ENCODE measurements at places on chromosomes 1 and 21.

- DNase-seq, result no peak
These were observed 2.5 kb downstream of the FMN2 start for GRCh38 chr1:240094041-240094722.

- DNase-seq, result no peak
These were observed 618.9 kb downstream of the NPHP4 start for GRCh38 chr1:5373281-5373680.

- no peak for DNase-seq
These were observed 41.7 kb upstream of the ZNF326 start for GRCh38 chr1:89953131-89953626.

DNA sequence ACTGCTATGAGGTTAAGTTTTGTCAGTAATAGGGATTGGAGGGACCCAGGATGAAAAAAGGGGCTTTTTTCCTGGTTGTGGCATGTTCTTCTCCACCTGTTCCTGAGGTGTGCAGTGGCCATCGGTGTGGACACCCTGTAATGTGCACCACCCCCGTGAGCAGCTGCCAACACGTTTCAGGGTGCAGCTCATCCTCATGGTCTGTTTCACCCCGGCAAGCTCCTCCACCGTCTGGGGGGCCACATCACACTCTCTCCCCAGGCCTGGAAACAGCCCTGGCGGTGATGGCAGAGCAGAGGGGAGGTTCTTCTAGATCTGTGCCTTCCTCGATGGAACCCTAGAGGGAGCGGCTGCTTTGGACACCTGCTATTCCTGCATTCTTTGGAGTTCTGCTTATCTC is 435.4 kb downstream of the MATN1 start:
- no peak for DNase-seq

- no peak for DNase-seq
These were observed 40.1 kb downstream of the CHAF1B start for GRCh38 chr21:36425286-36425685.

DNA sequence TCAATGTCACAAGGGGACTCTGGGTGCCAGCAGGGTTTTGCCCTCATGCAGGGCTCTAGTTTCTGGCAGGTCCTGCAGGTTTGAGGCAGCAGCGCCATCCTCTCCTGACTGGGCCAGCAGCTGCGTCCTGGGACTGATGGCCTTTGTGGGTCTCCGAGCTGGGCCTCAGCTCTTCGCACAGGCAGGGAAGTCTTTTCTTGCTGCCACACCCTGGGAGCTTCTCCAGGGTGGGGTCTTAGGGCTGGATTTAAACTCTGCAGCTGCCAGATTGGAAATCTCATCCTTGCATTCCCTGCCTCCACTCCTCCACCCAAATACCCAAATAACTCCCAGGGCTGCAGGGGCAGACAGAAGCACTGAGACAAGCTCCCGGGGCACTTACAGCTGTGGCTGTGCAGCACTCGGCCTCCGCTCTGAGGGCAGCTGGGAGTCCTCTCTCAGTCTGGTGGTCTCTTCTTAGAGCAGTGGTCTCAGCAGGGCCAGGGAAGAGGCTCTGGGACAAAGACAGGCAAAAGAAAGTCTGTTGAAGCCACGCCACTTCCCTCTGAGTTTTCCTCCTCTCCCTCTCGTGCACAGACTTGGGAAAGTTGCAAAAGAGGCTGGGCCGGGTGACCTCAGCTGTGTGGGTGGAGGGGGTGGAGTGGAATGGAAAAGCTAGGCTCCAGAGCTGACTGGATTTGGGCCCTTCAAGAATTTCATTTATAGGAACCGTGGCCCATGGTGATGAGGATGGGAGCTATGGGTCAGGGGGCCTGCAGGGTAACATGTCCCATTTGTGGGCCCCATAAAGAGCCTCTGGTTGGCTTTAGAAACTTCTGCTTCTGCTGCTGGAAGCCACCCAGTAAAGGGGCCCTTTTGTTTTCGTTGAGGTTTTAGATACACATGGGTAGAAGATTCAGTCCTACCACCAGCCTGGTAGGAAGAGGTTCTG is at the start of gene RAB7B:
Gene RAB7B, minus strand, starts transcription at position 525 of the 931 bp plus-strand sequence. CDS start 9,260 bp downstream, outside the sequence.
- no peak for DNase-seq

DNA sequence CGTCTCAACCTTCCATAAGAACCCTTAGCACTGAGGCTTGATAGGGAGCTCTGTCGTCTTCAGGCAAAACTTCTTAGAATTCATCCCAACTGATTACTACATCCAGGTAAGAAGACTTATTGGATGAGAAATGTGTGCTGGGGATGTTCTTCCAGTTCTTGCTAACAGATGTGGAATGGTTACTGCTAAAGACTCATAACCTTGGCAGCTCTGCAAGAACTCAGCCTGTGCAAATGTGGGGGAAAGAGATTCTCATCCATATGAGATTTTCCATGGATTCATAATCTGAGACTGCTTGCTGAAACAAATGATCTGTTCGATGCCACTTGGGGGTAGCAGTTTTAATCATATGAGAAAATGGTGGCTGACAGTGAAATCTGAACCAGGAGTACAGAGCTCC is 48.2 kb downstream of the NTPCR start:
- no peak for DNase-seq

DNA sequence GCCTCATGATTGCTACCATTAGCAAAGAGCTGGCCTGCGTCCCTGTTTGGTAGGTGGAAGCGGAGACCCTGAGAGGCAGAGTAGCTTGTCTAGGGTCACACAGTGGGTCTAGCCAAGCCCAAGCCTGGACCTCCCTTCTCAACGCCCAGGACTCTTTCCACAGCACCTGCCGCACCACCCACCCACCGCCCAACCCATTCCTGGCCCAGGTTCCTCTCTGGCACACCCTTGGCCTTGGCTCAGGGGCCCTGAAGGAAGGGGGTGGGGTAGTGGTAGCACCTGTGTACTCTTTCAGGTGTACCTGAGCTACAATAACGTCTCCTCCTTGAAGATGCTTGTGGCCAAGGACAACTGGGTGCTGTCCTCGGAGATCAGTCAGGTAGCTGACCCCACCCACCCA is 19.3 kb downstream of the FAM151A start:
- no peak for DNase-seq

GRCh38 chr1:153192697-153193096 is 10.5 kb upstream of the LELP1 start:
- no peak for DNase-seq

GRCh38 chr1:178258536-178258935 is 164.6 kb downstream of the RASAL2 start:
- no peak for DNase-seq

- no peak for DNase-seq
These were observed 362.3 kb downstream of the HLX start for GRCh38 chr1:221241592-221241991.

GRCh38 chr1:200888349-200888838 is 6.3 kb upstream of the INAVA start:
- peak; percentile 51 for DNase-seq

GRCh38 chr1:67144696-67145095 is 9.9 kb upstream of the C1orf141 start:
- DNase-seq, result no peak

DNA sequence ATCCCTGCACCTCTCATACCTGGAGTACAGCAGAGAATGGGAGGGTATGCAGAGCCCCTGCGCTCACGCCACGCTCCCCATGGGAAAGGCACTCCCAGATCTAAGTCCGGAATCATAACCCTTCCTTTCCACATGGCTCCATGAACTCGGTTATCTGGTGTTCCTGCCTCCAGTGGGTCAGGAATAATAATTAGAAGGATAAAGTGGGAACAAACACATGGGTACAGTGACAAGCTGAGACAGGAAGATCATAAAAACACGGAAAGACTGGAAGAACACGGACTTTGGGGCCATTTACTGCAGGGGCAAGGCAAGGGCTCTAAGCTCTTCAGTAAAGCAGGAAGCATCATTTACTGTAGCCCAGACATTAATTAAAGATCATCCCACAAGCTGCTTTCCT is 48.6 kb downstream of the FOXO6 start:
- DNase-seq, result no peak

- DNase-seq, result no peak
These were observed 11.5 kb downstream of the BCAR3 start for GRCh38 chr1:93670141-93670540.

GRCh38 chr1:239835946-239836440 is 255.7 kb upstream of the FMN2 start:
- DNase-seq, result no peak

- DNase-seq, result no peak
These were observed 24.6 kb downstream of the RPS6KA1 start for GRCh38 chr1:26553942-26554682.

- DNase-seq, result no peak
These were observed 123.0 kb downstream of the LYPLAL1 start for GRCh38 chr1:219296430-219297355.

GRCh38 chr1:114324662-114324965 is 170.9 kb upstream of the SYT6 start:
- no peak for DNase-seq

GRCh38 chr1:36258960-36259344 is 34.7 kb downstream of the THRAP3 start:
- no peak for DNase-seq

- DNase-seq, result no peak
These were observed 29.5 kb downstream of the SYT2 start for GRCh38 chr1:202680586-202681352.

- DNase-seq, result no peak
These were observed 11.9 kb upstream of the EDN2 start for GRCh38 chr1:41496080-41497055.

- no peak for DNase-seq
These were observed 248.7 kb downstream of the TTLL7 start for GRCh38 chr1:83750201-83750600.

DNA sequence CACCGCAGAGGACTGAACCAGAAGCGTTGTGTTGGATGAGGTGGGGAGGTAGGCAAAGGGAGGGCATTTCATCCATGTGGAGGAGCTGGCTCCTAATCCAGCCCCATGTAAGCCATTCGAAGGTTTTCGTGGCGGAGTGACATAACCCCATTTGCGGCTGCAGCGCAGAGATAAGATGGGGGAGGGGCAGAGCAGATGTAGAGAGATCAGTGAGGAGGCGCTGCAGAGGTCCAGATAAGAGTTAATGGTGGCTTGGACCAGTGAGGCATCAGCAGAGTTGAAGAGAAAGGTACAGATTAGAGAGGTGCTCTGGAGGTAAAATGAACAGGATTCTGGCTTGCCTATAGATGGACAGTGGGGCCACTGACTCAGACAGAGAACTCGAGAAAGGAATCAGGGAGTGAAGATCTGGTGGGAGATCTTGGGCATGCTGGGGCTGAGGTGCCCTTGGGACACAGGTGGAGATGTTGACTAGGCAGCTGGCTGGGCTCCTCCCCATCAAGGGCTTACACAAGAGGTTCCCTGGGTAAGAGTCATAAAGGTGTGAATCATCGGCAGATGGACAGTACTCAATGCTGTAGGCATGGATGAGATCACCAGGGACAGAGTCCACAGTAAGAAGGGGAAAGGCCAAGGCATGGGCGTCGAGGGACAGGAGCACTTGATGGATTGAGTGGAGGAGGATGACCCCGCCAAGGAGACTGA is 7.8 kb upstream of the PTPRF start:
- DNase-seq, result no peak

DNA sequence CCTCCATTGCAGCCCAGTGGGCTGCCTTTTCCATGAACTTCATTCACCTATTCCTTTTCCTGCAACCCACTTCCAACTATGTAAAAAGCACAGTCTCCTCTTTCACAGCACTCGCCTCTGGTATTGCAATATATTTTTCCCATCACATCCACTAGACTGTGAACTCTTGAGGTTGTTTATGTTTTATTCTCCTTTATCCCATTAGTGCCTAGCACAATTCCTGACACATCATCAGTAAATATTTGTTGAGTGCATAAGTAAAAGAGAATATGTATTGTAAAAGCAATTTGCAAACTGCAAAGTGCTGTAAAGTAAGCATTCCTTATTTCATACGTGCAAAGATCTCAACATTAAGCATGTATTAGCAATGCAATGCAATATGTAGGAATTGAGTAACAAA is 27.9 kb upstream of the NRIP1 start:
- DNase-seq, result no peak

GRCh38 chr1:48817505-48818114 is 40.9 kb upstream of the BEND5 start:
- DNase-seq, result no peak

DNA sequence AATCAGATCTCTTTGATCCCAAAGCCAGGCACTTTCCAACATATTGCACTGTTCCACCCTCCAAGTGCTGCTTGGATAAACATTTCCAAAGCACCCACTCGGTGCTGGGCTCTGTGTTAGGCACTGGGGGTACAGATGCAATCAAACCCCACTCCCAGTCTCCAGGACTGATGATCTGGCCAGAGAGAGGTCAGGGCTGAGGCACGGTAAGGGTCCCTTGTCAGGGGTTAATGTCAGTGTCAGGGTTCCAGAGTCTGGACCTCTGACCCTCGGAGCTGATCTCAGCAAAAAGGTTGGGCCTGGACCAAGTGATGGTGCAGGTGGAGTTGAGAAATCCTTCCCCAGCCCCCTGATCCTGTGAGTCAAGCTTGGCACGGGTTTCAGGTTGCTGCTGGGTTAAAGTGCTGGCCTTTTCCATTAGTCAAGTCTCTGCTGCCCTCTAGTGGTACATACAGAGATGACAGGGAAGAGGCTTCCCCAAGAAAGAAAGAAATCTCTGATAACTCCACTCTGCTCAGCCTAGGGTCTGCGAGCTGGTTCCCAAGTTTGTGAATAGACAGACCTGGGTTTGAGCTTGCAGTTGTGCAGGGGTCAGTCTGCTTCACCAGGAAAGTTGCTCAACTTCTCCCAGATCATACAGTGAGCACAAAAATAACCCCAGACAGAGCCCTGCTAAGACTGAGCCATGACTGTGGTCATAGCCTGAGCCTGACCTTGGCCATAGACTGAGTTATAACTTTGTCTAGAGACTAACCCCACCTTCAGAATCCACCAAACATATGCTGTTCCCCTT is 74.6 kb downstream of the DMRTA2 start:
- no peak for DNase-seq

- no peak for DNase-seq
These were observed 90.5 kb downstream of the NUF2 start for GRCh38 chr1:163412221-163412620.

DNA sequence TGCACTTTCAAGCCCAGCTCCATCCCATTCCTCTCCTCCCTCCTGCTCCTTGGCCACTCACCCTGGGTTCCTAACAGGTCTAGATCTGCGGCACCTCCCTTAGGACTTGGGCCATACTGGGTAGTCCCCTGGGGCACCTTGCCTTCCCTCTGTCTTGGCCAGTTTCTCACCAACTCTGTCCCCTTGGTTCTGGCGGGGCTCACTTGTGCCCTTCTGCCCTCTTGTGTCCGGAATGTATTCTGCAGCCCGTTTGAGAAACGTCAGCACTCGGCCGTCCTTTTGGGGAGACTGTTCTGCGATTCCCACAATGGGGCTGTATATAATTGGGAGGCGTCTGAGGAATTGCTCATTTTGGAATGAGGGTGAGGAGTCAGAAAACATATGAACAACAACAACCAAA is 162.4 kb downstream of the ZSCAN20 start:
- no peak for DNase-seq

DNA sequence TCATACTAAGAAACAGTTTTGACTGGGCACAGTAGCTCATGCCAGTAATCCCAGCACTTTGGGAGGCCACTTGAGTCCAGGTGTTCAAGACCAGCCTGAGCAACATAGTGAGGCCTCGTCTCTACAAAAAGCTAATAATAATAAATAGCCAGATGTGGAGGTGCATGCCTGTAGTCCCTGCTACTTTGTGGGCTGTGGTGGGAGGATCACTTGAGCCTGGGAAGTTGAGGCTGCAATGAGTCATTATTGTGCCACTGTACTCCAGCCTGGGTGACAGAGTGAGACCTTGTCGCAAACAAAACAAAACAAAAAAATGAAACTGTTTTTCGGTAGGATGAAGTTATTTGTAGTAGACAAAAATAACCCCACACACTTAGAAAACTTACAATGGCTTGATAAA is 19.0 kb upstream of the OLFM3 start:
- DNase-seq, result no peak
